ENCODE measurements at places on chromosomes 5 and 9. TPM values are rescaled to one million over a fixed set of nuclear protein-coding genes. Genes with fewer than 3 reads are reported as not detected.

DNA sequence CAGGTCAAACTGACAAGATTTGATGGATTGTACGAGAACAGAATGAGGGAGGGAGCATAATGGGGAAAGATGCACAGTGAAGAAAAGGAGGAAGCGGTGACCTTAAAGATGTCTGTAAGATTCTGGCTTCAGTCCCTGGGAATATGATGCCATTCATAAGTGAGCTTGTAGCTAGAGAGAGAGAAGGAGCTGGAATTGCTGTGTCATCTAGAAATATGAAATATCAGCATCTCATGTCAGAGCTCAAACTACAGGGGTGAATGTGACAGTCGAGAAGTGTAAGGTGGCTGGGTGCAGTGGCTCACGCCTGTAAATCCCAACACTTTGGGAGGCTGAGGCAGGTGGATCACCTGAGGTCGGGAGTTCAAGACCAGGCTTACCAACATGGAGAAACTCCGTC lies 24.0 kb upstream of the WHRN start:
- DNase-seq: no peak

DNA sequence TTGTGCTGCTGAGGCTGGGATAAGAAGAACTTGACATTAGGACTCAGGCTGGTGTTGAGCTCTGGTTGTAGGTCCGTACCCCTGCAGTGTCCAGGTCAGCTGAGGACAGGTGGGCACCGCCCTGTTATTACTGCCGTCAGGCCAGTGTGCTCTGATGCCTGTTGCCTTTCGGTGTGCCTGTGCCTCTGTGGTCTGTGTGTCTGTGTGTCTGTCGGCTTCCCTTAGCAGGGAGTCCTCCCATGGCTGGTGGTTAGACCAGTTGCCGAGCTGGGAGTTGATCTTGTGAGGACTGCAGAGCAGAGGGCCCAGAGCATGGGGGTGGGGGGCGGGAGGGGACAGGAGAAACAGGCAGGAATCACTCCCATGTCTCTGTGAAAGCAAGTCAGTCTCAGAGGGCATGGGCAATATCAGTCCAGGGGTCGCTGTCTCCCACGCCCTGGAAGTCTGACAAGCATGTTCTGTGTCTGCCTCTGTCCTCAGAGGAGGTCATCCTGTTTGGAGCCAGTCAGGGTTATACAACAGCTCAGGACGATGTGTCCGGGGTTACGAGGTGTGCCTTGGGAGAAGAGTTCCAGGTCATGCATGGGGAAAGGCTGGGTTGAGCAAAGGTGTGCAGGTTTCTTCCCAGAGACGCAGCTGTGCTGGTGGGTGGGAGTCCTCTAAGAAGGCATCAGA lies 67.3 kb upstream of the GARNL3 start:
- DNase-seq: no peak

DNA sequence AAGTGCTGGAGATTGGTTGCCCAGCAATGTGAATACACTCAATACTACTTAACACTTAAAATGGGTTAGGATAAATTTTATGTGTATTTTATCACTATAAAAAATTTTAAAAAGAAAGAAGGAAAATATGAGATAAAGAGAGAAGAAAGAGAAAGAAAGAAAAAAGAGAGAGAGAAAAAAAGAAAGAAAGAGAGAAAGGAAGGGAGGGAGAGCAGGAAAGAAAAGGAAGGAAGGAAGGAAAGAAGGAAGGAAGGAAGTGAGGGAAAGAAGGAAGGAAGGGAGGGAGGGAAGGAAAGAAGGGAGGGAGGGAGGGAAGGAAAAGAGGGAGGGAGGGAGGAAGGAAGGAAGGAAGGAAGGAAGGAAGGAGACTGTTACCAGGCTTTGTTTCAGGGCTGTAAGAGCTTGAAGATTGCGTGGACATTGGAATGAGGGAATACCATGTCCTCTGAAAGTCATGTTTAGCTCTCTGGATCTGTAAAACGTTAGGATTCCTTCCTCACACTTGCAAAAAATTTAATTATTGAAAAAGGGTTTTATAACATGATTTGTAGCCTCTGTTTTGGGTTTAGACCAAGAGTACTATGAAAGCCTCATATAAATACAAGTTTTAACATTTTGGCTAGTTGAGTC lies 152.3 kb upstream of the DAP start:
- no peak for DNase-seq

DNA sequence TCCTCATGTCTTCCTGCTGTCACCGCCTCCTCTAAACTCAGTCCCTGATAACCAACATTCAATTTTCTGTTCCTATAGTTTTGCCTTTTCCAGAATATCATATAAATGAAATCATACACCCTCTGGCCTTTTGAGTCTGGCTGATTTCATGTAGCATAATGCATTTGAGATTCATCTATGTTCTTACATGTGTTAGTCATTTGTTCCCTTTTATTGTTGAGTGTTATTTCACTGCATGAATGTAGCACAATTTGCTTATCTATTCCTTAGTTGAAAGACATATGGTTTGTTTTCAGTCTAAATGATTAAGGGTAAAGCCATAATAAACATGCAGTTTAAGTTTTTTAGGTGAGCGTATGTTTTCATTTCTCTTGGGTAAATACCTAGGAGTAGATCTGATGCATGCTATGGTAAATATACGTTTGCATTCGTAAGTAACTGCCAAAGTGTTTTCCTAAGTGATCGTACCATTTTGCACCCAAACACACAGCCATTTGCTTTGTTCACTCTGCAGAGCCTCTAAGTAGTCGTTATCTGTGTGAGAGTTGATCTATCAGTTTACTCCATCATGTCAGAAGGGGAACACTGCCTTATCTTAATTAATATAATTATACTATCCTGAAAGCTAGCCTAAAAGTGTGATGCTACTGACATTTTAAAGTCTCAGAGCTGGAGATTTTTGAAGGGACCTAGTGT lies 460.8 kb downstream of the DMAC1 start:
- DNase-seq: no peak

DNA sequence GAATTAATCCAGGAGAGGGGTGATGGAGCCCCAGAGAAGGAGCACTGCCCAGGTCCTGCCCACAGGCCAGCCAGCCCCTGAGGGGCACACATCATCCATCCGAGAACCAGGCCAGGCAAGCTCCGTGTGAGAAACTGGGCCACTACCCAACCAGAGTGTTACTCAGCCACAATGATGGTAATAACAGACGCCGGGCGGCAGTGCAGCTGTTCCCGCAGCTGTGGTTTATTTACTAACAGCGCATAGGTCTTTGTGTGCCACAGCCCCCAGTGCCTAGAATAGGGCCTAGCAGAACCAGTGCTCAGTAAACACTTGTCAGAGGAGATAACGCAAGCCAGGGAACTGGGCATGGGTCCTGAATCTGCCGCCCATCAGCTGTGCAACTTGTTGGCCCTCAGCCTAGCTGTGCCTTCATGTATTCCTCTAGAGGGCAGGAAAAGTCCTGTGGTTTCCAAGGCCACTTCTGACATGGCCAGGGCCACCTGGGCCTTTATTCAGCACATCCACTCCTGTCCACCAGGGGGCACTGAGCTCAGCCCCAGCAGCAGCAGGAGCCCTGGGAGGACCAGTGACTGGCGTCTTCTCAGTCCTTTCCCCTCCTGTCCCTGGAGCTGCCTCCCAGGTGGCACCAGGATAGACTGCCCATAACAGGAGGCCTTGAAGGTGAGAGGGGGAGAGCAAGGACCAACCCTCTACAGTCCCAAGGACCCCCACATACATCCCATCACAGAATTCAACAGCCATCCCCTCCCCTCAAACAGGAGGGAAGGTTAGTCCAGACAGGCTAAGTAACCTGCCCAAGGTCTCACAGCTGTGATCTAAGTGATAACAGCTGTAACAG lies 2.1 kb downstream of the MXD3 start:
- peak; percentile 74 for DNase-seq

DNA sequence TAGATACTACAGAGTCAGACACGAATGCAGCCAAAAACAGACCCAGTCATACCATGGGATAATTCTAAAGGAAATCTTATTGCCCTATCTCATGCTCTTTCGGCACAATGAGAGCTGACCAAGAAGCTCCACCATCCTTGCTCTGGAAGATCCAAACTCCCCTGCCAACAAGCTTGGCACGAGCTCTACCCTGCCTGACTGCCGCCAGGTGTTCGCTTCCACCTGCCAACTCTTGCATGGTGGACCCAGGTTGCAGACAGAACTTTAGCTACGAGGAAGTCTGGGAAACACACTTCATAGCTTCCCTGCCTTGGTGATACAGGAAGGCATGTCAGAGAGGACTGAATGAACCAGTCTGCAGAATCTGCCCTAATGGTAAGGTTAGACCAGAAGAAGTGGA lies 355.0 kb downstream of the DRD1 start:
- no peak for DNase-seq

DNA sequence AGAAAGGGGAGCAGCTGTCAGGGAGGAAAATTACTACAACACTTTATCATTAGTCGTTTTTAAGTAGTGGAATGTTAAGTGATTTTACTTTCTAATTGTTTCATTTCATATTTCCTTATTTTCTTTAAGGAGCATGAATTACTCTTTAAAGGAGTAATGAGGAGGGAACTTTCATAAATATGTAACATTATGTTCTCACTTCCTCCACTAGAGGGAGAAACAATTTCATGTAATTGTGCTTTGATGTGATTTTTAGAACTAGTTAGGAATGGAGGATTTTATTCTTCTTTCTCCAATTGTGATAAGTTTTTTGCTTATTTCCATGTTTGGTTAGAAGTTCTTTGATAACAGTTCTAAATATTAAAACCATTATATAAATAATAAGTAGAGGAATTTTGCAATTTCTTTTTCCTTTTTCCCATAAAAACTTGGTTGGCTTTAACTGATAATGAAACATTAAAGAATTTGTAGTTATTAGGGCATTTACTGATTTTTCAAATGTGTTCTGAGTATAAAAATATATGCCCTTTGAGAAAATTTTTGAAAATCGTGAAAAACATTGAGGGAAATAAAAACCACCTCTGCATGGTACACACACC lies 25.6 kb downstream of the CEP78 start:
- no peak for DNase-seq

DNA sequence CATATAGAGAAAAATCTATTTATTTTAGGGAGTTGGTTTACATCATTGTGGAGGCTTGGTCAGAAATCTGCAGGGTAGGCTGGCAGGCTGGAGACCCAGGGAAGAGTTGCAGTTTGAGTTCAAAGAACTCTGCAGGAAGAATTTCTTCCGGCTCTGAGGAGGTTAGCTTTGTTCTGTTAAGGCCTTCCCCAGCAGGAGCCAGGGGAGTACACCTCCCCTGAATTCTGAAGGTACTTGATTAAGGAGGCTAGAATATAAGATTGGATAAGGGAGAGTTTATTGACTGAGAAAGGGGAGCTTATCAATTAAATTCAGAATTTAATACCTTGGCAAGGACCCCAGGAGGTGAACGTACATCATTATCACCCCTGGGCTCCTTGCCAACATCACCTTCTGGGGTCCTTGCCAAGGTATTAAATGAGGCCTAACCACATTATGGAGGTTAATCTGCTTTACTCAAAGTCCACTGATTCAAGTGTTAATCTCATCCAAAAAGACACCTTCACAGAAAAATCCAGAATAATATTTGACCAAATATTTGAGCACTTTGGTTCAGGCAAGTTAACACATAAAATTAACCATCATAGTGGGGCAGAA lies 351.7 kb downstream of the CWC27 start:
- no peak for DNase-seq

- no peak for DNase-seq
Measured at GRCh38 chr5:167578977-167579692, 712.3 kb upstream of the WWC1 start.

DNA sequence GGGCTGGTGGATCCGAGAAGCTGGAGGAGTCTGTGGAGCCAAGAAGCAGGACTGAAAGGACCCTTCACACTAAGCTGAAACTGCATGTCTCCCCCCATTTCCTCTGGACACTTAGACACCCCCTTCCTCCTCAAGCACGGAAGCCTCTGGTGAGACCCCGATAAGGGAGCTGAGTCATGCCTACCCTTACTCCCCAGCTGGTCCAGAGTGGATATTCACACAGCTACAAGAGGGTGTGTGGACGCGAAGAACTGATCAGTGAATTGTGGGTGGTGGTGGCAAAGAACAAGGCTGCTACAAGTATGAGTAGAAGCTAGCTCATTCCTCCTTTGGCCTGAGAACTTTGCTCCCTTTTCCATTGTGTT lies 4.3 kb downstream of the TLN1 start:
- DNase-seq: no peak

GRCh38 chr5:113223831-113224604 lies 210.8 kb downstream of the TSSK1B start:
- no peak for DNase-seq

GRCh38 chr5:120872297-120872696 lies 408.2 kb downstream of the PRR16 start:
- no peak for DNase-seq

DNA sequence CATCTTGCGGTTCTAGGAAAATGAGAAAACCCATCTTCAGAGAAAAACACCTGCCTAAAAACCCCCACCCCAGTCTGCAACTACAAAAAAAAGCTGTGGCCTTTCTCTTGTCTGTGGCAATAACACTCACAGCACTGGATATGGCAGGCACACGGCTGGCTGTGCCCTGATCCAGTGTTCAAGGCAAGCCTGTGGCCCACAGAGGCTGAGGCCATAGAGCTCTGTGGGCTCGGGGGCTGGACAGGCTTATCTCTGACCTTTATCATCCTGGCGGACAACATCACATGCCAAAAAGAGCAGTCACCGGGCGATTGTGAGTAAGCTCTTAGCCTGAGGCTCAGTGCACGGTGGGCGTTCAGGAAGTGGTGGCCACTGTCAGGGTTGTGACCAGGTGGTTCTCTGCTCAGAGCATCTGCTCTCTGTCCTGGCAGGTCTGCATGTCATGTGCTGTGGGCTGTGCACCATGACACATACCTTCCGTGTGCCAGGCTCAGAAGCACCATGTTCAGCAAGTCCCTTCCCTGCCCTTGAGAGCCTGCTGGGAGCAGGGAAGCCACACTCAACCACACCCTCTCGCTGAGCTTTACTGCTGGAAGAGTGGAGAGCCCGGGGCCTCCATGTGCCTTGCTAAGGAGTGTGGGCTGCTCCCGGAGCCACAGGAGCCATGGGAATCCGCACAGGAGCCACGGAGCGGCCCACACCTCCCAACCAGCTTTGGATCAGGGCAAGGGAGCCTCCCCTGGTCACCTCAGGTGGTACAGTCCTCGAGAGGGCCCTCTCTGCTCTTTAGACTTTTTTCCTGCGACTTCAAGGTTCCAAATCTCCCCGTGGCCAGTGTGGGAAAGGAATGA lies 34.6 kb upstream of the WDR38 start:
- DNase-seq: no peak

Gene PCYOX1L
- 3.9 TPM for total RNA-seq

Gene NR2F1-AS1
- 3.2 TPM for total RNA-seq

Gene INSL6
- total RNA-seq: not detected

Gene OTP
- total RNA-seq: not detected

Gene MAN1B1
- total RNA-seq: 53.5 TPM

Gene KIAA1958
- total RNA-seq: 8.7 TPM

Gene SYNPO
- total RNA-seq: 73.9 TPM

Gene FAM151B
- 1.7 TPM for total RNA-seq

Gene PCDHB8
- total RNA-seq: 0.59 TPM

Gene C5orf52
- 3.6 TPM for total RNA-seq

Gene SLC1A1
- total RNA-seq: 42.3 TPM
